Activated T-helper 1 cell treated with anti-CD3 and anti-CD28 coated beads, Interleukin-12 subunit alpha, Interleukin-12 subunit beta, Interleukin-2, Interleukin-4 antibody, amounts not matched to agents 30 ng/mL and 10 ng/mL and 1 ng/mL, durations not matched to agents 14 hours and 24 hours and 36 hours (primary cell): ENCODE measurements at places on chromosomes 5 and 9.

- no peak for DNase-seq
Measured at GRCh38 chr5:144958002-144958401, 787.3 kb downstream of the KCTD16 start.

DNA sequence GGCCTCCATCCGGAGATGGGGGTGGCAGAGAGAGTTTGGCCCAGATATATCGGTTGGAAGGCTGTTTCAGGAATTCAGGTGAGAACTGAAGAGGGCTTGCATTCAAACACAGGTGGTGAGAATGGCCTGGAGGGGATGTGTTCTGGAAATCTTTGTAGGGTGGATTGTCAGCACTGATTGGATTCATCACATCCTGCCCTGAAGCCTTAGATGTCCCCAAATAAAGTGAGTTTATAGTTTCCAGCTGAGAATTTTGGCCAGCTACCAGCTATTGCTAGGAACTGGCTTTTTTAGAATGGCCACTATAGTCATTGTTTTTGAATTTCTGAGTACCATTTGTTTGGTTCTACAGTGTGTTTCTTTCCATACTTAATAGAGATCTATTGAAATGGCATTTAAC is 46.1 kb upstream of the ANKH start:
- no peak for DNase-seq

GRCh38 chr5:95162231-95162992 is 122.5 kb downstream of the MCTP1 start:
- no peak for DNase-seq

- no peak for DNase-seq
Measured at GRCh38 chr5:68265822-68266395, 50.4 kb downstream of the PIK3R1 start.

GRCh38 chr5:97047076-97047475 is 95.3 kb downstream of the LIX1 start:
- DNase-seq = no peak

- DNase-seq = no peak
Measured at GRCh38 chr9:135554718-135555117, 6.8 kb upstream of the PAEP start.

DNA sequence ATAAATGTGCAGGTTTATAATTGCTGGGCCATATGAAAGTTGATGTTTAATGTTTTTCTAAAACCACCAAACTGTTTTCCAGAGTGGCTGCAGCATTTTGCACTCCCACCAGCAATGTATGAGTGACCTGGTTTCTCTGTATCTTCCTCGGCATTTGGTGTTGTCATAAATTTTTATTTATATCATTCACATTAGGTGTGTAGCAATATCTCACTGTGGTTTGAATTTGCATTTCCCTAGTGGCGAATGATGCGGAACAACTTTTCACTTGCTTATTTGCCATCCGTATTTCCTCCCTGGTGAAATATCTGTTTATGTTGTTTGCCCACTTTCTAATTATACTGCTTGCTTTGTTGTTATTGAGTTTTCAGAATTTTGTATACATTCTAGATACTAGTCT is 295.7 kb upstream of the TUT7 start:
- no peak for DNase-seq

DNA sequence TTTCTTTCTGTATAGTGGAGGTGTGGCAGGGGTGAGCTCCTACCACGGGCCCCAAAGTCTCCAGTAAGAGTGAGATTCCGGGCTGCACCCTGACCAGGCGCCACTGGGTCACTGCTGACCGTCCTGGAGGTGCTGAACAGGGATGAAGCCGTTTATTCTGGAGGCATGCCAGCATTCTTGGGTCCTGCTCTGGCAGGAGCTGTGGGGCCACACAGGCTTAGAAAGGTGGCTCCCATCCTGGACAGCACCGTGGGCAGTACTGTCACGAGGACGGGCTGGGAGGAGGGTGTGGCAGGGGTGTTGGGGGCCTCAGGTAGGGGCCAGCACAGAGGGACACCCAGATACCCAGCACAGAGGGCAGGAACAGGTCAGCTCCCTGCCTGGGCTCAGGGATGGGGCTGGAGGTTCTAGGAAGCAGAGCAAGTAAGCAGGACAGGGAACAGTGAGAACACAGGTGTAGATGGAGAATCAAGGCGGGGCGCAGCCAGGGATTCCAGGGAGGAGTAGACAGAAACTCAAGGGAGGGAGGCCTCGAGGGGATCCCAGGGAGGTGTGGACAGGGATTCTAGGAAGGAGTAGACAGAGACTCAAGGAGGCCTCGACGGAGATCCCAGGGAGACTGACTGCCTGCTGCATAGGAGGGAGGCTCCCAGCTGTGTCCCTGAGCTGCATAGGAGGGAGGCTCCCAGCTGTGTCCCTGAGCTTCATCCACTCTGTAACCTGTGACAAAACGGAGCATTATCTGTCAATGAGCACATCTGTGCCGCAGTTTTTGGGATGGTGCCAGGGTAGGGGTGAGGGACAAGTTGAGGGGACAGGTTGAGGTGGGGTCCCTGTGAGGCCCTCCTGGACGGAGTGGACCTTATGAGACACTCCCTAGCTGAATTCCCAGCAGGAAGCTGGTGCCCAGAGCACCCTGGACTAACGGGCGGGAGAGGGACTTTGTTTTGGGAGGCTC is 1.1 kb upstream of the PLEKHG4B start:
- DNase-seq = no peak
